Mammary epithelial cell (primary cell): ENCODE measurements at places on chromosomes 7 and 10. TPM values are rescaled to one million over a fixed set of nuclear protein-coding genes. Genes with fewer than 3 reads are reported as not detected.

SPDYE1 gene
- total RNA-seq: not detected in 2 replicates

SPACDR gene
- 0.59 and 0.78 TPM in 2 replicates for total RNA-seq

VSTM2A gene
- not detected in 2 replicates for total RNA-seq

CTNNA3 gene
- not detected for total RNA-seq

EPHB6 gene
- total RNA-seq: 0.66 TPM in 1 of 2 replicates, not detected in the other

EPHA1 gene
- 8.1 and 15.2 TPM in 2 replicates for total RNA-seq

STAMBPL1 gene
- 2.2 TPM for total RNA-seq

GPR15LG gene
- not detected in 2 replicates for total RNA-seq

HOXA5 gene
- 6.7 and 9.1 TPM in 2 replicates for total RNA-seq

UTF1 gene
- total RNA-seq: not detected in 2 replicates

DNA sequence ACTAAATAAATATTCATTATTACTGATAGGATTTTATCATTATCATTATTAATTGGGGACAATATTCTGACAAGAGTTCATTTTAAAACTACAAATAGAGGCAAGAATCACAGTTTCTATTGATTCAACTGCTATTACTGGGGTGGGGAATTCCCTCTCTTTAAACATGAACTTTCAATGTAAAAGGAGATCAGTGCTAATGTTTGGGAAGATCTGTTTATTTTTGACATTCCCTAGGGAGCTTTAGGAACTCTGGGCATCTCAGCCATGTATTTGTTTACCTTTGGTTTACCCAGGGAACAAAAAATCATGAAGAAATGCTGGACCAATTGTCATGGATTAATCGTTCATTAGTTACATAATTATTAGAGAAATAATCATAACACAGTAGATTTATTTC, 443.2 kb upstream of the AKR1E2 start:
- DNase-seq: no peak

DNA sequence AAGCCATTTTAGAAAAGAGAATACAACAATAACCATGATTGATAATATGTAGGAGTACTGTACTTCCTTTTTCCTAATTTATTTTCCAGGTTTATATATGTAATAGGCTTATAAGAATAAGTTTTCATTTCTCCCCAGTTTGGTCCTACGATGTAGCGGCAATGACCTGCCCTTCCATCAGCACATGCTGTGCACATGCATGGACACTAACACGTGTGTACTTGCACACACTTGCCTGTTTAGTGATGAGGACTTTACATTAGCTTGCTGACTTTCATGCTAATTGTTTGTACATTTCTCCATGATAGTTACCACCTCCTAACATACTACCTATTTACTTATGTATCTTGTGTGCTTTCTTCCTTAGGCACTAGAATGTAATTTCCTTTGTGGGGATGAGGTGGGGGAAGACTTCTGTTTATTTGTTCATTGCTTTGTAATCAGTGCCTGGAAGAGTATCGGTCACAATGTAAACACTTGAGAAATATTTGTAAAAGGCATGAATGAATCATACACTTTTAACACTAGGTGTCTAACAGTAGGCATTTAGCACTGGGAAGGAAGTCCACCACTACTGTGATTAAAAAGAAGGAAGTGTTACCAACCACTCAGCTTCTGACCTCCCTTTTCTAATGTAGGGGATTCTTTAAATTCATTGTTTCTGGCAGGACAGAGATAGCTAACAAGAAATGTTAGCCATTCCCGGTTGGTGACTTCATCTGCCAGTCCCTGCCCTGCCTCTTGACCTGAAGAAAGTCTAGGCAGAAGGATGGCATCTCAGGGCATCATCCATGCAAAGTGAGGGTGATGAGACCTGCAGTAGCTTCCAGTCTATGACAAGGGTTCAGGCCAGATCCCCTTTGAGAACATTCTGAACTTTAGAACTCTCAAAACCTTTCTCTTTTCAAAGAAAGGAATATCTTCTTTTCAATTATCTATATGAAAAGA, 120.2 kb upstream of the RAB18 start:
- DNase-seq: peak; percentile 51

DNA sequence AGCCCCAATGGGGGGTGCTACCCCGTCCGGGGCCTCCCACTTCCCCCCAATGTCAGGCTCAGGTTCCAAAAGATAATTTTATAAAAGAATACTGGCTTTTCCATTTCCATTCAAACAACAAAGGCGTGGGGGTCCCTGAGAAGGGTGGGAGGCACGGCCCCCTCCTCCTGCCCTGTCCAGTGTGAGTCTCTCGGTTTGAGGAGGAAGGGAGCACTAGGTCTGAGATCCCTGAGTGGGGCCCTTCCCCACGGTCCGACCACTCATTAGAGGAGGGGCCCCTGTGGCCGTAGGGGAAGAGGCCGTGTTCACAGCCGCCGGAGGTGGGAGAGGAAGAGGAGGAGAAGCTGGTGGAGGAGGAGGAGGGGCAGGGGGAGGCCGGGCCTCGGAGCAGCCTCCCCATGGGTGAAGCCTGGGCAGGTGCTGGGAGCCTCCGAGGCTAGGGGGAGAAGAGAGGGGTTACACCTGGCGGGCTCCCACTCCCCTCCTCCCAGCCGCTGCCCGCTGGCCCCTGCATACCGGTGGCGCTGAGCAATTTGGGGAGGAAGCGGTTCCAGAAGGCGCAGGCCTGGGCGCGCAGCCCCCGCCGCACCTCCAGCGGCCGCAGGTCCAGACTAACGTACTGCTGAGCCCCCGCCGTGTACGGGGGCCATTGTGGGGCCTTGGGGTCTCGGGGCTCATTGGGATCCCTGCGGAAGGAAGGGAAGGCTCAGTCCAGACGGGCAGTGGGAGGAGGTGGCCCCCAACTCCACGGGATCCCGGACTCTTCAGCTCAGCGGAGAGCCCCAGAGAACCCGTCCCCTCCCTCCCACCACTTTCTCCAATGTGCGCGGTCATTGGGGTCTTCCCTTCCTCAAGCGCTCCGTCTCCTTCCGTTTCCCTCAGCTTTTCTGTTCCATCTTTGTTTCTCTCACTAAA, 1.4 kb upstream of the UFSP1 start:
- DNase-seq: no peak

DNA sequence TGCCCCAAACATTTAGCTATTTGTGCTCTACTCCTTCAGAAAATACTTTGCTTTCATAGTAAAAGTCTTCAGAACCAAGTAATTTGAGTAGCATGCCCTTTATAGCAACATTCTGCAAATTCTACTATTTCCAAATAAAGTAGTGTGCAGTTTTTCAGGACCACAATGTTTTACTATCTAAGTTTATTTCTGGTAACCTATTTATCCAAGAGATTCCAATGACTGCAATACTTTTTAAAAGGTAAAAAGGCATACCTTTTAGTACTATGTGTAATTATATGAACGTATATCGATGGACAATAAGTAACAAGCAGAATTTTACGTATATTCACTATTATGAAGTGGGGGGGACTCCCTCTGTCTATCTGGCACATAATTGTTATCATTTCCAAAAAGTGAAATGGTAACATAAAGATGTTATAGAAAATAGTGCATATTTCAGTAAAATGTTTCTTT, 6.9 kb upstream of the CAV2 start:
- DNase-seq: no peak

GRCh38 chr7:77208416-77208815, 8.8 kb upstream of the FGL2 start:
- DNase-seq: no peak

DNA sequence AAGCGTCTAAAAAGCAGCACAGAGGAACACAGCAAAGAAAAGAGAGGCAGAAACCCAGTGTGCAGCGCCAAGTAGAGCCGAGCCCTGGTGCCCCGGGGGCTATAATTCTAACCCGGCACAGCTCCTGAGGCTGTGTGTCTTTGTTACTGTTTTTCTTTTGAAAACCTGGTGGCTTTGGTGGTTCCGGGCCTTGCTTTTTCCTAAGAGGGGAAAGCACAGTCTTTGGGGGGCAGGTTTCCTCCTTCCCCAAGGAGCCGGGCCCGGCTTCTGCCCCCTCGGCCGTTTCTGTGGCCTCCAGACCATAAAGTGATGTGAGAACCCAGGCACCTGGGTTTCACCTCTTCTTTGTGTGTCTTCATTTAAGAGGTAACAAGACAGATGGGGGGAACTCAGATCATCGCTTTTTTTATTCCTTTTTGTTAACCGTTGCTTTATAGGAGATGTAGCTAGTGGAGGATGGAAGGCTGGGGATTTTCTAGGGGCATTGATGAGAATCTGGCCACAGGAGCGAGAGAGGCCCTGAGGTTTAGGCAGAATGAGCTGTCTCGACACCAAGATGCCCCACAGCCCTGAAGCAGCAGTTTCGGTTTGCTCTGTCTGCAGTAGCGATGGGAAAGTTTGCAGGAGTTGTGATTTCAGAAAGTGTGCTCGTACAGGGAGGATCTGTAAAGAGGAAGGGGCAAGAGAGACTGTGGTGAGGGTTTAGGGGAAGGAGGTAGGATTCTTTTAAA, 367.8 kb upstream of the GALNT17 start:
- no peak for DNase-seq

DNA sequence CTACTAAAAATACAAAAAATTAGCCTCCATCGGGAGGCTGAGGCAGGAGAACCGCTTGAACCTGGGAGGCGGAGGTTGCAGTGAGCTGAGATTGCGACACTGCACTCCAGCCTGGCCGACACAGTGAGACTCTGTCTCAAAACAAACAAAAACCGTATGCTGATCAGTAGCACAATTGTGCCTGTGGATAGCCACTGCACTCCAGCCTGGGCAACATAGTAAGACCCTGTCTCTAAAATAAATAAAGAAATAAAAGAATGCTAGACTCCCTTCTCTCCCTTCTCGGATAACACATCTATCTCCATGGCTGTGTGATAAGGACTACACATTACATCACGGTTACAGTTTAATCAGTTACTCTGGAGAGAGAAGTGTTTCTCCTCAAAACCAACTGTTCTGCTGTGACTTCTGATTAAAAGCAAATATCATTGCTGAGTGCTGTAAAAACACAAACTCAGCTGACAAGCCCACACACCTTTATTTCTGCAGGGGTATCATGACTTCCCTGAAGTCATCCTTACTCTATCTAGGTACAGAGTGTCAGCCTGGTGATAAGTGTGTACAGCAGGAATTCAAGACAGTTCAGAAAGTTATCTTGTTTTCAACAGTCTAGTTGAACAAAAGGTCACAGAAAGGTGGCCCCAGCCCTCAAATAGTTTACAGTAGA, 5.3 kb upstream of the ARHGAP19 start:
- DNase-seq: no peak

DNA sequence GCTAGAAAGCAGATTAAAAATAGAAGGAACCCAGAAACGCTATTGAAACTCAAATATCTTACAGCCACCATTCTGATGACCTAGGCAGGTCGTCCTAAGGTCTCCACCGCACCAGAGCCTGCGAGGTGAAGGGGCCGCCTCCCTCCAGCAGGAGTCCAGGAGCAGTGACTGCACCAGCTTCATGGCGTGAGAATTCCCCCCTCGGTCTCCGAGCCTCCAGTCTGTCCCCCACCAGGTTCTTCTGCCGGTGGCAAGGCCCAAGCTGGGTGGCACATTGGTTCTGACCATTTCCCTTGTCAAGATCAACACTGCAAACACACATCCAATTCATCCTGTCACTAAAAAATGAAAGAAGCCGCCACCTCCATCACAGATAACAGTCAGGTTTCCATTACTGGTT, 98.7 kb downstream of the DIP2C start:
- DNase-seq: no peak

- no peak for DNase-seq
These were observed 316.3 kb downstream of the TNS3 start for GRCh38 chr7:47265621-47266020.

GRCh38 chr7:155764438-155764793, 47.8 kb downstream of the SHH start:
- DNase-seq: no peak

- DNase-seq: no peak
These were observed 103.2 kb upstream of the ADAM12 start for GRCh38 chr10:126491476-126491875.

DNA sequence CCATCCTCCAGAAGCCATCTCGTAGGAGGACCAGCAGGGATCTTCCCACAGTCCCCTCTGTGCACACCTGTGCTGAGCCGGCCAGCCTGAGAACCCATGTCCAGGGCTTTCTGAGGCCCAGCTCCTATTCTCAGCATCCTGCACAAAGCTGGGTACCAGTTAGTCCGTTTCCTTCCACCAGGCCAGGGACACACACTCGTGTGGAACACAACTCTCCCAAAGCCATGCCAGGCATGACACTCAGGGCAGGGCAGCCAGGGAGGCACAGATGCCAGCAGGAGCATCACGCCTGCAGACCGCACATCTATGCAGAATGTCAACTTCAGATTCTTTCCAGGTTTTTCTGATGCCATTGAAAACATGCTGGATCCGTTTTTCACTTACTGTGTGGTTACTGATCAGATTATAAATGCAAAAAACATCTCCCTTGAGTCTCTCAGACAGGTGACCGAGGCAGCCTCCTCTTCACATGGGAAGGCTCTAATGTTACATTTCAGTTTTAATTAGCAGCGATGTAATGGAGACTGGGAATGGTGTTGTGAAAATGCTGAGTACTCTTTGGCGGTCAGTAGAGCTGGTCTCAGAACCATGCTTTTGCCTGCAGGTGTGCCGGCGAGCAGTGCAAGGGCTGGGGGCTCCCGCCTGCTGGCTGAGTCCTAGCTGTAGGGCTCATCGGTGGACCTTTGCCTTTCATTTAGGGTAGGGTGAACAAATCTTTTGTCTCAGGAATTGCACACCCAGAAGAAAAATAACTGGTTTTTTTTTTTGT, 3.3 kb upstream of the SUN1 start:
- DNase-seq: no peak

GRCh38 chr10:132030898-132031463, 34.8 kb upstream of the JAKMIP3 start:
- DNase-seq: no peak

DNA sequence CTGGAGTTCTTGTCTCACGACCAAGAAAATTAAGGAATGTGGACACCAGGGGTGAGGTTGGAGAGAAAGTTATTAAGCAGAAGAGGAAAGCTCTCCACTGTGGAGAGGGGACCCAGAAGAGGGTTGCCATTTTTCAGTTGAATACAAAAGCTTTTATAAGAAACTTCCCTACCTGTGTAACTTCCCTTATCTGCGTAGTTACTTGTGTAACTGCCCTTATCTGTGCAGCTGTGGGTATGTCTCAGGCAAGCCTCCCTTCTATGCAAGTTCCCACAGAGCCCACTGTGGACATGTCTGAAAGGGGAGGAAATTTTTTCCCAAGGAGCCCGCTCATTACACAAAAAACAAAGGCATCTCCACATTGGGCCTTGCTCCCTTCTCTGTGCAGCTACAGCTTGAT, 94.9 kb downstream of the SVOPL start:
- DNase-seq: no peak

DNA sequence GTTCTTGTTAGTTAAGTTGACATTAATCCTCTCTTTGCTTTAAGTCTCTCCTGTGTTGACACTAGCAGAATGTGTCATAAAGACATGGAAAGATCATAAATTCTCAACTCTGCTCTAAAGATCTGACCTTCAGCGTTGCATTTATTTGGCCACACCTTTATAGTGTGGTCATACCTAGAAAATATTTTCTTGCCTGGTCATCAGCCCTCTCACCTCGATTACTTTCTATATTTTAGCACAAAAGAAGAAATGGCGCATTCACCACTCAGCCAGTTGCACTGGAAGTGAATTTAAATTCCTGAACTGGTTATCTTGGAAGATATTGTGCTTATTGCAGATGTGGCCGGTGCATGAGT, 96.7 kb upstream of the PDCD4 start:
- peak; percentile 14 for DNase-seq

GRCh38 chr10:99326871-99327270, 2.3 kb upstream of the CNNM1 start:
- no peak for DNase-seq
